ENCODE measurements at places on chromosomes 11 and 22.

DNA sequence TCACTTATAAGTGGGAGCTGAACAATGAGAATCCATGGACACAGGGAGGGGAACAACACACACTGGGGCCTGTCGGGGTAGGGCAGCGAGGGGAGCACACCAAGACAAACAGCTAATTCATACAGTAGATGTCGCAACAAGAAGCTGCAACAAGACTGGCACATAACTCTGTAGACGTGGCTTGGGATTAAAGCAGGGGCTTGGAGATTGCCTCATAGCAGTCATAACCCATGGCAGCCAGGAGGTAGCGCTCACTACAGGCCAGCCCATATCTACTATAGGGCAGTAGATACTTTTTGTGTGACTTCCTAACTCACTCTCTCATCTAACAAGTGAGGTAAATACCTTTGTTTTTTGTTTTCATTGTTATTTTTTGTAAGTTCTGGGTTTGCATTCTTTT is 1.7 kb upstream of the OR9G4 start:
- DNase-seq = no peak

GRCh38 chr11:30489511-30489910 is 96.6 kb downstream of the MPPED2 start:
- DNase-seq = no peak

GRCh38 chr11:45031912-45032519 is 81.3 kb upstream of the TP53I11 start:
- DNase-seq = no peak

DNA sequence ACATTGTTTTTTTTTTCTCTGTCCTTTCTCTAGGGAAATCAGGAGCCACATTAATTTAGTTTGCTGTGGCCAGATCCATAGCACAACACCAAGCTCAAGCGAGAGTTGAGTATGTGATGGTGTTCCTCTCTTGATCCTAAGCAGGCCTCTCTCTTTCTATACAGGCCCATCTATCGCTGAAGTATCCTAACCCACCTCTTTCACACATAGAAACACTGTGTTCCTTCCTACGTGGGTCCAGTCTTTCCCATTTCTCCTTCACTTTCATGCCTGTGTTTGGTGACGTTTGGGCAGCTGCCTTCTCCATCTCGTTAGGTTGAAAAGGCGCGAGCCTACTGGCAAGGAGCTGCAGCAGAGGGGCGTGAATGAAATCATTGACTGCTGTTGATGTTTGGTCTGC is 2.4 kb downstream of the PACS1 start:
- DNase-seq = no peak

GRCh38 chr11:122319085-122319484 is 203.1 kb upstream of the BLID start:
- DNase-seq = no peak

DNA sequence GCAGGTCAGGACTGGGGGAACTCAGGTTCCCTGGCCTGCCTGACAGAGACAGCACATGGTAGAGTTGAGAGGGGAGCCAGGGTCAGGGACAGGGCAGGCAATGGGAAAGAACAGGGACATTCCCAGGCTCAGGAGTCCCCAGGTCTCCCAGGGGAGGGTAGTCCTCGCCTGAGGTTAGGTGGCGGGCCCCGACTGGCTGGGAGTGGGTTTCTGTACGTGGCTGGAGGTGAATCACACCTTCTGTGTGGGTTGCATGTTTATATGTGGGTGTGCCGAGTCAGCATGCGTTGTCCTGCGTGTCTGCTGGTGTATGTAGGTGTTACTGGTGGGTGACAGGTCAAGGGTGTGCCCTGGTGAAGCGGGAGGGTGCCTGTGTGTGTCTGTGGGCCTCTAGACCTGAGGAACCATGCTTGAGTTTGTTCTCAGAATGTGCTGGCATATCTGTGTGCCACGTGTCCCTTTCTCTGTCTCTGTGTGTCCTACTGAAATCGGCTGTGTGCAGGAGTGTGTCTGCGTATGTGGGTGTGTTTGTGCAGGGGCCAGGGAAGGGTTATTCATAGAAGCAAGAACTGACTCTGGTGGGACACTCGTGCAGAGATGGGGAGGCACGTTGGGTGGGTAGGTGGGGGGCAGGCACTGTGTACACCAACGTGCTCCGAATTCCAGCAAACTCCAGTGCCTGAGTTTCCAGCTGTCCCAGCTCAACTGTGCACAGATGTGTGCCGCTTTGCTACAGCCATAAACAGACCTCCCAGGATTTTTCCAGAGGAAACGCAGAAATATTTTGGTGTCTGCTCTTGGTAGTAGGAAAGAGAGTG is 23.8 kb upstream of the OAF start:
- no peak for DNase-seq

GRCh38 chr11:64971421-64972233 is at the start of gene MAJIN:
Gene MAJIN (minus strand): TSS chr11:64972108. CDS start chr11:64959405, 12,703 bp downstream.
- DNase-seq = no peak

GRCh38 chr11:95378789-95379188 is 147.8 kb upstream of the SESN3 start:
- no peak for DNase-seq

DNA sequence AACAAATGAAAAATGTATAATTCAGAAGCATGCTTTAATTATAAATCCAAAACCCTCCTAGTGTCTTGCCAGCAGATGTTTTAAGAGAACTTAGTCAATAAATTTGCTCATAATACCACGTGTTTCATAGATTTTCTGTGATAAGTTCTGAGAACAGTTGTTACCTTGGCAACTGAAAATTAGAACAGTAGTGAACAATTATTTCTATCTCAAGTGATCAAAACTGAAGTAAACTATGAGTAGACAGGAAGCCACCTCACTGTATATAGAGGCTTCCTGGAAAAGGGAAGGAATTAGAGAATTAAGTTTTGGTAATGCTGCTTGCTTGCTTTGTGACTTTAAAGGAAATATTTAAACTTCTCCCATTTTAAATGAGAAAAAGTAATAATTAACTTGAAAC is 266.0 kb upstream of the ANO3 start:
- no peak for DNase-seq

- no peak for DNase-seq
These were observed 5.2 kb downstream of the ACAD8 start for GRCh38 chr11:134258577-134258976.

DNA sequence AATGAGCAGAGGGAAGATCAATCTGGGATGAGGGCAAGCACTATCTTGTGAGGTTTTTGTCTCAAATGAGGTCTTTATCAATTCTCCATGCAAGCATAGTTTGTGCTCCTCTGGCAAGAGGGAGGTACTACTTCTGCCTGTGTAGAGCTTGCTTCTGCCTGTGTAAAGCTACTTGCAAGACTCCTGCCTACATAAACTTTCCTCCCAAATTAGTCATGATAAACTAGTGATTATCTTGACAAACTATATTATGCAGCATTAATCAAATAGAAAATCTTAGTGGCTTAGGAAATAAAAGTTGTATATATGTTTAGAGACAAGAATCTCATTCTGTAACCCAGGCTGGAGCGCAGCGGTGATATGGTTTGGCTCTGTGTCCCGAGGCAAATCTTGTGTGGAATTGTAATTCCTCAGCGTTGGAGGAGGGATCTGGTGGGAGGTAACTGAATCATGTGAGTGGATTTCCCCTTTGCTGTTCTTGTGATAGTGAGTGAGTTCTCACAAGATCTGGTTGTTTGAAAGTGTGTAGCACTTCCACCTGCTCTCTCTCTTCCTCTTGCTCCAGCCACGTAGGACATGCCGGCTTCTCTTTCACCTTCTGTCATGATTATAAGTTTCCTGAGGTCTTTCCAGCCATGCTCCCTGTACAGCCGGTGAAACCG is 8.0 kb upstream of the MMP10 start:
- no peak for DNase-seq

GRCh38 chr11:14075118-14076078 is 112.9 kb downstream of the SPON1 start:
- DNase-seq = no peak

- DNase-seq = no peak
These were observed 21.0 kb downstream of the PTPN5 start for GRCh38 chr11:18770479-18771125.

DNA sequence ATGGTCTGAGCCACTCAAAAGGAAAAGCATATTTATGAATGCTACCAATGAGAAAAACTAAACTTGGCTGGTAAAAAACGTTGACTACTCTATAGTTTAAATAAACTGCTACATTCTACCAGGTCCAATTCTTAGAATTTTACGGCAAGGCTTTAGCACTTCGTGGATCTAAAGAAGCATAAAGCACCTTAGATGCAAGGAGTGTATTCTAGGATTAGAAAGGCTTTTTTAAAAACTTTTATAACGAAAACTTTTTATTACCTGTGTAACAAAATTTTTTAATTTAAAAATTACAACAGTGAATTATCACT is 13.9 kb downstream of the PHF21A start:
- DNase-seq = no peak

DNA sequence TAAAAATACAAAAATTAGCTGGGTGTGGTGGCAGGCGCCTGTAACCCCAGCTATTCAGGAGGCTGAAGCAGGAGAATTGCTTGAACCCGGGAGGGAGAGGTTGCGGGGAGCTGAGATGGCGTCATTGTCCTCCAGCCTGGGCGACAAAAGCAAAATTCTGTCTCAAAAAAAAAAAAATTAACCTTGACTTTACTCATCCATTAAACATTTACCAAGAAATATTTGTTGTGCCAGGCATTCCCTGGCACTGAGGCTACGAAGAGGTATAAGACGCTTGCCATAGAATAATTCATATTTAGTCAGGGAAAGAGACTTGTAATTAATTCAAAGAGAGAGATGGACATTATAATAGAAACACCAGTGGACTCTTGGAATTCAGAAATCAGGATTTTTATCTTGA is 13.2 kb upstream of the PAFAH1B2 start:
- no peak for DNase-seq

DNA sequence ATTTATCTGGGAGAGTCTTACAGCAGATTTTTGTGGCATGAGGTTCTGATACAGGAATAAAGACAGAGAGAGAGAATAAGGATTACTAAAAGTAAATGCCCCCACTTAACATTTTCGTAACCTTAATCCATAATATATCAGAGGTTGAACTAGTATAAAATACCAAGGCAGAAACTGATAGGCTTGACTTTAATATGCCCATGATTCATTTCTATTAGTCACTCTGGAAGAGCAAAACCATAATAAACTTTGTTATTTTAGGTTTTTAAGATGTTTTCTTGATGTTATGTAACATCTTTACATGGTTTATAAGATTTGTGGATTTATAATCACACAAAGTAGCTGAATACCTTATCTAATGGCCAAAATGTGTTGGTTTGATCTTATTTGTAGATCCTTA is 19.1 kb downstream of the GUCY1A2 start:
- no peak for DNase-seq

DNA sequence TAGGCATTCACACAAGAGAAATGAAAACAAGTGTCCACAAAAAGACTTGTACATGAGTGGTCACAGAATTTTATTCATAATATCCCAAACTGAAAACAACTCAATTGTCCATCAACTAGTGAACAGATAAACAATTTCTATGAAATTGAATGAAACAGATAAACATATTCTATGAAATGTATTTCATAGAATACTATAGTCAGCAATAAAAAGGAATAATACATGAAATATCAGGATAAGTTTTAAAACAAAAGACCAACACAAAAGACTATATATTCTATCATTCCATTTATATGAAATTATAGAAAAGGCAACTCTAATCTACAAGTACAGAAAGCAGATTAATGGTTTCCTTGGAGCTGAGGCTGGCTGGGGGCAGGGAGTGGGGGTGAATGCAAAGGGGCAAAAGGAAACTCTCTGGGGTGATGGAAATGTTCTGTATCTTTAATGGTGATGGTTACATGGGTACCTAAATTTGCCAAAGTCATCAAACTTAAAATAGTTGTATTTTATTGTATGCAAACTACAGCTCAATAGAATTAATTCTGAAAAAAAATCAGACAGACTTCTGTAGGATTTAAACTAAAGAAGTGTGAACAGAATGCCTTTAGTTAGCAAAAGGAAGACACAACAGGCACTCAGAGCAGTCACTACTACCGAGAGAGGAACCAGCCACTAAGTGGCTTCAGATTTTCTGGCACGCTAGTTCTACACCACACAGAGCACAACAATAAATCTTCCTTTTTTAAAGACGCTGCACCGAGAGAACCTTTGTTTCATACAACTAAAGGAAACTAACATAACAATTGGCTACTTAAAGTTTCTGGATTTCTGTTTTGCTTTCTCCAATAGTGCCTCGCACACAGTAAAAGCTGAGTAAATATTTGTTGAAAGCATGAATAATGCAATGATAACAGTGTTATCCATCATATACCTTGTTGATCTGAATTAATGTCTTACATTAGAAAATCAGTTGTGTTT is 15.4 kb downstream of the CCDC34 start:
- DNase-seq = peak; percentile 81

DNA sequence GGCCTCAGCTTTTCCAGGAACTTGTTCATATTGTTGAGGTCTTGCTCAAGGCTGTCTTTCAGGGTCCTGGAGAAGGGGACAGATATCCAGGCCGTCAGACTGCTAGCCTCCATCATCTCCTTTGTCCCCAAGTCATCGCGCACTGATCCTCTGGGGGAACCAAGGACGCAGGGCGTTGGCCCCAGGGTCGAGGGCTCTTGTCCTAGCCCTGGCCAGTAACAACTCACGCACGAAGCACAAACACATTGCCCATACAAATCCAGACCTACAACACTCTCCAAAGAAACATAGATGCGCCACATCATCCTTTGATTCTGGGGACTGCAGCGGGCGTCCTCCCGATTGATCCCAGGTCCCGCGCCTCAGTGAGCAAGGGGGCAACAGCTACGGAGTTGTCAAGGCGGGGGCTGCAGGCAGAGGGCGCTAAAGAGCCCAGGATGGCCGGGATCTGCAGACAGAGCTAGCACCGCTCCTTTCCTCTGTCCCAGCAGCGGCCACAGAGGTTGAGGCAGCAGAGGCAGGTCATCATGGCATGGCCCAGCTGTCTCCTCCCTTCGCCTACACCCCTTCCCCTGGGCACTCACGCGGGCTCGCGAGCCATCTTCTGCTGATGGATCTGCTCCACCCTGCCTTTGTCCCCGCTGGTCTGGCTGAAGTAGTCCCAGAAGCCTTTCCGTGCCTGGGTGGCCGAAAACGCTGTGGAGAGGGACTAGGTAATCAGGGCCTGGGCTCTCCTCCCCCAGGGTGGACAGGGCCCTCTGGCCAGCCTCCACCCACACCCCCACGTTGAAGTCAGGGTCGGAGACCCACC is 472 bp downstream of the APOA5 start:
- peak; percentile 77 for DNase-seq

Measured in NCI-H146 (cell line).